ENCODE measurements at places on chromosomes 11 and 22.

GRCh38 chr11:59560290-59560701, 49.0 kb downstream of the OR4D9 start:
- DNase-seq: peak; percentile 71

DNA sequence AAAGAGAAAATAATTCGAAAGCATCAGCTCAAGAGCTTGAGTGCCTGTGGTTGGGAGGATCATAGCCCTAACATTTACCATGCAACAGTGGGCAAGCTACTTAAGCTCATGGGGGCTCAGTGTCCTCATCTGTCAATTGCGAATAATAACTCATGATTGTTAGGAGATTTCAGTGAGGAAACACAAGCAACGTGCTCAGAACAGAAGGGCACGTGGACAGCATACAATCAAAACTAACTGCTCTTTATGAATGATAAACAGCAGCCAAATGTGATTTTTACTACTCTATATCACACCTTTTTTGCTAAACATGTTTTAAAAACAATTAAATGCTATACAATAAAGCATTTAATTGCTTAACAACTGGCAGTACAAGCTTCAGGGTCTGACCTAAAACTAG, 310.1 kb upstream of the NARS2 start:
- DNase-seq: no peak

GRCh38 chr11:68950270-68950669, 30.5 kb downstream of the MRGPRD start:
- DNase-seq: no peak

DNA sequence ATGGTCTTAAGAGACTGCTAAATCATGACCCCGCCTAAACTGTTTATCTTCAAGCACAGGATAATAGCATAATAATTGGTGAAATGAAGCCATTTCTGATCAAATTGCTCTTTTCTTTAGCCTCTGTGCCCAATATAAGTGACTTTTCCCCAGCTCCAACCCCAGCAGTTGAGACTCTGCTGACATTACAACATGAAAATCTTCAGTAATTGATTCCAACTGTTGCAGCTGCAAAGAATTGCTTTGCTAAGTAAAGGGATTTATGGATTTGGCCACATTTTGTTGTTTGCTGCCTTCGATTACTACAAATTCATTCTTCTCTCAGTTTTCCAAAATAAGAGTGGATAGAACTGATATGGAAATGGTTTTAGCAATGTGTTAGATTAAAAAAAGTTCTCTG, 576.7 kb upstream of the LRRC4C start:
- DNase-seq: no peak

All from activated T-cell treated with anti-CD3 and anti-CD28 coated beads for 48 hours (primary cell).